ENCODE measurements at places on chromosomes 7 and 10.

DNA sequence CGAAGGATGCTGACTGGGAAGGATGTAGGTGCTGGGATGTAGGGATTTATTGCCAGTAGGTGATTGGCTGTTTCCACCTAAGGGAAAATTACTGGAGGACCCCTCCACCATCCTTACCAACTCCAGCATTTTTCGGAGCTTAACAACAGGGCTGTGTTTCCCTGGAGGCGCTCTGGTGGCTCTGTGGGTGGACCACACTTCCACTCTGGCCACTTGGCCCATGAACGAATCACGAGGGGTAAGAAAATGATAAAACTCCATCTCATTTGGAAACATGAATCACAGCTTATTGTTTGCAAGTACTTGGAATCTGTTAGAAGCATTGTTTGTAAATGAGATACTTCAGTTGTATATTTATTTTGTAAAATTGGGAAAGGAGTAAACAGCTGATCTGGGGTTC lies 3.0 kb downstream of the DOCK1 start:
- DNase-seq: no peak

DNA sequence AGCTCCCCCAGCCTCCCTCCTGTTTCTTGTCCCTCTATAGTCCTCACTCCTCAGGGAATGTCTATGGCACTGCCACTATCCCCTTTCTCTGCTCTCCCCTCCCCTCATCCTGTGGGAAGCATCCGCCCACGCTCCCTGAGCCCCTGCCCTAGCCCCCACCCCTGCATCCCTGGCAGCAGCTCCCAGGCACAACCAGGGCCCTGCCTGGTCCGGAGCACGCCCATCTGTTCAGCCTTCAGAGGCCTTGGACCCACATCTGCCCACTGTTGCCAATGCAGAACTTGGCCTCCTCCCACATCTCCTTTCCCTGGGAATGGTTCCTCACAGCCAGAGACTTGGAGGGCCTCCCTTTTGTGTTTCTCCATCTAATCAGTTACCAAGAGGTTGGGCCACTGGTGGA lies 20.4 kb upstream of the TBRG4 start:
- no peak for DNase-seq

DNA sequence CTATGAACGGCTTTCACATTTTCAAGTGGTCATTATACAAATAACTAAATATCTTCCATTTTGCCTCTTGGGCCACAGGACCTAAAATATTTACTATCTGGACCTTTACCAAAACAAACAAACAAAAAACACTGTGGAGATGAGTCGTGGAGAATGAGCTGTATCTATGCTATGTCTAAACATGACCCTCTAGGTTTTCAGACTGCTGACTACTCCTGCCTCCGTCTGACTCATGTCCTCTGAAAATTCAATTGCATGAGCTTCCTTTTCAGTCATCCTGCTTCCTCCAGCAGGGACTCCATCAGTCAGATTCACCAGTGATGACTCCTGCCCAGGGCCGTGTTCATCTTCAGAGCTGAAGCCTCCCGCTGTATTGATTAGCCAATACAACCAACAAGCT lies 96.8 kb downstream of the COL28A1 start:
- peak; percentile 97 for DNase-seq

- no peak for DNase-seq
Measured at GRCh38 chr10:130025811-130026485, 61.9 kb upstream of the EBF3 start.

GRCh38 chr10:13776861-13777311 lies 190.1 kb downstream of the PRPF18 start:
- DNase-seq: no peak

- no peak for DNase-seq
Measured at GRCh38 chr10:75035975-75036708, 75.3 kb upstream of the SAMD8 start.

DNA sequence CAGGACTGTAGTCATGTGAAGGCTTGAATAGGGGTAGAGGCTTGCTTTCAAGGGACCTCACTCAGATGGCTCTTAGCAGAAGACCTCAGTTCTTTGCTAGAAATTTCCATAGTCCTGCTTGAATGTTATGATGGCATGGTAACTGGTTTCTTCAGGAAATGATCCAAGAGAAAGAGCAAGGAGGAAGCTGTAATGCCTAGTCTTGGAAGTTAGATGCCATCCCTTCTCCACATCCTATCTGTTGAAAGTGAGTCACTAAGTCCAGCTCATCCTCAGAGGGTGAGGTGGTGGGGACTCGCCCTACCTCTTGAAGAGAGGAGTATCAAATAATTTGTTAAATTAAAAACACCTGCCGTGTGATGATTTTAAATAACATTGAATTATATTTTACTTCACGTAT lies 4.6 kb downstream of the MGAM start:
- no peak for DNase-seq

DNA sequence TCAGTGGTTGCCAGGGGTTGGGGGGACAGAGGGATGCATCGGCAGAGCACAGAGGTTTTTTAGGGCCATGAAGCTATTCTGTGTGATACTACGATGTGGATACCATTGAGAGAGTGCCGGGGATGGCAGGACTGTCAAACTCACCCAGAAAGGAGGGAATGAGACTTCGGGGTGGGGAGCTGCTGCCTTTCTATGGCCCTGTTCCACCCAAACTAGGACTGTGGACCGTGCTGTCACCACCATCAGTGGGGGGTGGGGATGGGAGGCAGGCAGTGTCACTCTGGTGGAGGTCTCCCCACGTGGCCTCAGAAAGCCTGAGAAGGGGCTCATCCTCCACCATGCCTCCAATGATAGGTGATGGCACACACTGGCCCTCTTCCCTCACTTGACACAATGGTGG lies 146.2 kb downstream of the PTPN20 start:
- no peak for DNase-seq

DNA sequence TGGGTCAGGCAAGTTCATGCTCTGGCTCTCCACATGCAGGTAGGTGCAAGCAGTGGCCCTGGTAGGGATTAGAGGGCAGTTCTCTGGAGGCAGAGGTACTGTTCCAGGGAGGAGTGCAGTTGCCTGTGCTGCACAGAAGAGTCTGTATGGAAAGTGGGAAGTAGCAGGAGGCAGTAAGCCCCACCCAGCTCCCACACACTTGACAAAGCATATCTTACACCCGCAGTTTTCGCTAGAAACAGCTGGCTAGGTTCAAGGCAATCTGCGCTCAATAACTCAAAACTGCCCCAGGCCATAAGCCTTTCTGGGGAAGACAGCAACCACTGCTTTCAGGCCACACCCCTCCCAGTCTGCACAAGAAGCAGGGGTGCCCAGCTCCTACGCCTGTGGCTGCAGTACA lies 33.1 kb upstream of the ARMC3 start:
- DNase-seq: no peak

GRCh38 chr7:134141868-134142264 lies 14.7 kb downstream of the LRGUK start:
- no peak for DNase-seq

GRCh38 chr7:151017370-151017952 lies 6.8 kb downstream of the ATG9B start:
- no peak for DNase-seq

DNA sequence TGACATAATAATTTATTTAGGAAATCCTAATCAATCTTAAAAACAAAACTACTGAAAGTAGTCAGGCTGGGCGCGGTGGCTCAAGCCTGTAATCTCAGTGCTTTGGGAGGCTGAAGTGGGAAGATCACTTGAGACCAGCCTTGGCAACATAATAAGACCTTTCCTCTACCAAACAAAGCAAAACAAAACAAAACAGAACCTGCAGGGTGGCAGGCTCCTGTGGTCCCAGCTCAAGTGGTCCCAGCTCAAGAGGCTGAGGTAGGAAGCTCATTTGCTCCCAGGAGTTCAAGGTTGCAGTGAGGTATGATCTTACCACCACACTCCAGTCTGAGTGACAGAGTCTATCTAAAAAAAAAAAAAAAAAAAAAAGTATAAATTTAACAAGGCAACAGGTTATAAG lies 748.0 kb downstream of the CNTNAP2 start:
- no peak for DNase-seq

- DNase-seq: no peak
Measured at GRCh38 chr7:133678137-133678814, 425.4 kb downstream of the EXOC4 start.

DNA sequence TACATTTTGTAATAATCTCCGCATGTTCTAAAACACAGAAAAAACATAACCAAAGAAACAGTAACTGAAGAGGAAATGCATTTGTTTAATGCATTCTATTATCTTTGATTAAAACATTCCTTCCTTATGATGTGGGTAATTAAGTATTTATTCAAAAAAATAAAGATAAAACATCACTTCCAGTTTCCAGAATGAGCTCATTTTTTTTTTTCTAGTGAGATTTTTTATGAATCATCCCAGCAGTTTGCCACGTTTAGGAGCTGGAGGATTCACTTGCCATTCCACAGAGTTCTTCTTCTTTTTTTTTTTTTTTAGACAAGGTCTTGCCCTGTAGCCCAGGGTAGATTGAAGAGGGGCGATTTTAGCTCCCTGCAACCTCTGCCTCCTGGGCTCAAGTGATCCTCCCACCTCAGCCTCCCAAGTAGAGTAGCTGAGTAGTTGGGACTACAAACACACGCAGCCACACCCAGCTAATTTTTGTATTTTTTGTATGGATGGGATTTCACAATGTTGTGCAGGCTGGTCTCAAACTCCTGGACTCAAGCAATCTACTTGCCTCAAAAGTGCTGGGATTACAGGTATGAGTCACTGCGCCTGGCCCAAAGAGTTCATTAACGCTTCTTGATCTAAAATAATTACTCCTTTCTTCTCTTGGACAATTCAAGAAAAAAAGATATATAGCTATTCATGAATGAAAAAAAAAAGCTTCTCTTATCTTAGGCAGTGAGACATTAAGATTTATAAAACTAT lies 177.3 kb downstream of the DKK1 start:
- DNase-seq: no peak

DNA sequence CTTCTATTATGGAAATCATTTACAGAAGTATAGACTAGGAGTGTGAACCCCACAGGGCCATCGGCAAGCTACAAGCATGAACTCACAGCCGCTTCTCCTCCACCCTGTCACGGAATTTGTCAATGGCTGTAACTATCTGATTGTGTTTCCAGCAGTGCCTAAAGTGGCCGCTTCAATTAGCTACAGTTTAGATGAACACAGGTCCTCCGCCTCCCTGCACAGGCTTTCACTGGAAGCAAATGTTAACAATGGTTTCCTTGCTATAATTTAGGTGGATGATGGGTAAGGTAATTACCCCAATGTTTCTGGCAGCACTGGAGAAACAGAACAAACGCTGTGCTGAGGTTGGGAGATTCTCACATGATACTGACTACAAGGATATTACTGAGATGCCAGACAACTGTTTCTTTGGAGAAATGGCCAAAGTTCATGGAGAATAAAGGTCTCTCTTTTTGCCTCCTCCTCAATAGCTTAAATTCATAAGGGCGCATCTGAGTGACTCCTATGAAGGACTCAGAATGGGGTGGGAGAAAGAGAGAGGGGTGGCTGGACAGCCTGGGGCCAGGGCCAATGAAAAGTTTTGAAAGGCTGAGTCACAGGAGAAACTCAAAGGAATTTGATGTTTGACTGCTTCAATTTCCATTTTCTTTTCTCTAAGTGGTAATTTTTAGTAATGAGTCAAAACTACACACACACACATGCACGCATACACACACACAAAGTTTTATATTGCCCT lies 78.9 kb downstream of the SVIL start:
- DNase-seq: peak; percentile 51

Data from AG04449 (cell line).